Stimulated activated CD4-positive, alpha-beta T cell treated with anti-CD3 and anti-CD28 coated beads, Interleukin-1b, Interleukin-23, amount 100 ng/mL, for 4 hours (primary cell): ENCODE measurements at places on chromosomes 4 and X.

- no peak for DNase-seq
Observed at GRCh38 chr4:105714071-105714521, 5.5 kb downstream of the GSTCD start.

GRCh38 chrX:101550362-101550750 is at the start of gene ARMCX1:
Gene ARMCX1, plus strand, starts transcription at chrX:101550547. Its CDS starts 2,384 bp downstream, at chrX:101552931.
- DNase-seq = no peak

- no peak for DNase-seq
Observed at GRCh38 chr4:23006756-23007155, 314.0 kb downstream of the GBA3 start.

DNA sequence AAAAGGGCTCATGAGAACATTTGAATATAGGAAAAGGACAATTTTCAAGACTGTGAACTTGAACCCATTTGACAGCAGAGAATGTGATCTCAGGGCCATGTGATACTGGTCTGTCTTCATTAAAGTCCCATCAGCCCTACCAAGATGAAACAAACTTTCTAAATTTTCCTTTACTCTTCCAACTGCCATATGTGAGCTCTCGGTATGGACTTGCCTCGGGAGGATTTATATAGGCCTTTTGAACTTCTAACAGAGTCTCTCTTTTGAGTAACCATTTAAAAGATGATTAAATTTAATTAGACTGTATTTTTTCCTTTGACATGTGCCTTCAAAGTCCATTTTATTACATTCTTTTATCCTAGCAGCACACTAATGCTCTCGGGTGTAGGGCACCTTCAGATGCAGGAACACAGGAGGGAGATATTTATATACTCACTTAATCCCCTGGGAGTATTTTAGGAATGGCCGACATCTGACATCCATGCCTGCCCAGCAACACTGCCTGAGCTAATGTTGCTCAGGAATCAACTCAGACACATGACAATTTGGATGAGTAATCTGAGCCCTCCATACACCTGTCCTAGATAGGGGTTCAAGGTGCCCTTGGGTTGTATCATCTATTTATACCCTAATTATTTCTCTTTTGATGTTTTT is 155.0 kb downstream of the SLC7A11 start:
- DNase-seq = no peak

GRCh38 chrX:3940000-3940610 is 226.7 kb upstream of the PRKX start:
- no peak for DNase-seq

DNA sequence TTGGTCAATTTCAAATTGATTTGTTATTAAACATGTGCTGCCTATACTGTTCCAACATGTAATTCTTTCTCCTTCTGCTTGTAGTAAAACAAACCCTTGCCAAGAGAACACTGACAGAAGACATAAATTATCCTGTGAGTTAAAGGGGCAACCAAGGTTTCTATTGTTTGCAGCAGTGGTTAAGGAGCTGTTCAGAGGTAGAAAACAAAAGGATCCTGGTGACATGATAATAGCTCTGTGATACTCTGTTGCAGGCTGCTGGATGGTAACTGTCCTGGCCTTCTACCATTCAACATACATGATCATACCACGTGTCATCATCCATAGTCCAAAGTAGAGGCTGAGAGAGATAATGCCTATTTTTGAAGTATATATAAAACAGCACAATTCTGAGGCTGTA is 75.8 kb upstream of the F9 start:
- no peak for DNase-seq
